ENCODE measurements at places on chromosomes 5 and 9.

- DNase-seq, result no peak
These were observed 62.8 kb downstream of the SH3RF2 start for GRCh38 chr5:145999208-145999607.

DNA sequence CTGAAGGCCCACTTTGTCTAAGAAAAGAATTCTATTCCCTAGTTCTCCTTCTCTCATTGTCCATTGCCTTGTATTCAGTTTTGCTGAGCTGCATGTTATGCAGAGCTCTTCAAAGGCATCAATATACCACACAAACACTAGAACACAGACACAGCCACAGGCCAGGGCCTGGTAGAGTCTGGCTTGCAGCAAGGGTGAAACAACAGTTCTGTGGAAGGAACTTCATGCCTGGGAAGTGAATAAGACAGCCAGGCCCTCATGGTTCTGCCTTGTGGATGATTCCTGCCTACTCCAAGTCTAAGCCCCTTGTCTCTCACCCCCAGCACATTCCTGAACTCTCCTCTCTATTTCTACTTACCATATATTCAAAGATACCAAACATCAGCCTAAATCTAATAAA is 30.8 kb downstream of the KLHL3 start:
- DNase-seq, result no peak

DNA sequence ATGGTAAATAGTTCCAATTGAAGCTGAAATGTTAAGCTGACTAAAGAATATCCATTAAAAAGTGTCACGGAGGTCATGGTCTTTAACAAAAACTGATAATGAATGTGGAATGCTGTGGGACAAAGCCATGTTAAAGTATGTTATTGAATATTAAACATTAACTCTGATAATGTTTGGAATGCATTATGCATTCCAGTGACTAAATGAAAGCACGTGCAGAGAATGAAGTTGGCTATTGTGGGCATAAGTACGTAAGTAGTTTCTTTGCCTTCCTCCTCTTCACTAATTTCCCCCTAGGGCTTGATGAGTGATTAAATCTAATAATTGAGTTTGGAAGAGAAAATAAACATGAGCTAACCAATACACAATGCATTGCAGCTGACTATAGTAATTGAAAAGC is 640.4 kb upstream of the CDH10 start:
- no peak for DNase-seq

- no peak for DNase-seq
These were observed 2.6 kb downstream of the NFIB start for GRCh38 chr9:14311171-14311949.

GRCh38 chr5:108196276-108196675 is 185.6 kb downstream of the FBXL17 start:
- no peak for DNase-seq

- DNase-seq, result no peak
These were observed 19.0 kb downstream of the OLFML2A start for GRCh38 chr9:124795881-124796431.

DNA sequence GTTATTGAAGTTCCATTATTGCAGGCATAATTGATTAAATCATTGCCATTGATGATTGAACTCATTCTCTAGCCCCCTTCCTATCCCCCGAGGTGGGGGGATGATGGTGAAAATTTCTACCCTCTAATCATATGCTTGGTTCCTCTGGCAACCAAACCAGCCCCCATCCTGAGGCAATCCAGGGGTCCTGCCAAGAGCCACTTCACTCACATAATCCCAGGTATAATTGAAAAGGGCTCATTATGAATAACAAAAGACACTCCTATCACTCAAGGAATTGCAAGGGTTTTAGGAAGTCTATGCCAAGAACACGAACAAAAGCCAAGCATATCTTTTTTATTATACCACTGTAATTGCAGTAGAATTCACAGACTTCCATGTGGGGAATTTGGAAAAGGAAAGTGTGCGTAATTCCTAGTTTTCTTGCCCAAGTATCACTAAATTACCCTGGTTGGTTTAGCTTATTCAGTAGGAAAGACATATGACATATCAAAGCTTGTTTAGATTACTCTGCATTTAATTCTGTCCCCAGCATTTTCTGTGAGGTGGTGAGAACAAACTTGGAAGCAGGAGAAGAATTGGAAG is 130.7 kb upstream of the TAF11L2 start:
- no peak for DNase-seq

DNA sequence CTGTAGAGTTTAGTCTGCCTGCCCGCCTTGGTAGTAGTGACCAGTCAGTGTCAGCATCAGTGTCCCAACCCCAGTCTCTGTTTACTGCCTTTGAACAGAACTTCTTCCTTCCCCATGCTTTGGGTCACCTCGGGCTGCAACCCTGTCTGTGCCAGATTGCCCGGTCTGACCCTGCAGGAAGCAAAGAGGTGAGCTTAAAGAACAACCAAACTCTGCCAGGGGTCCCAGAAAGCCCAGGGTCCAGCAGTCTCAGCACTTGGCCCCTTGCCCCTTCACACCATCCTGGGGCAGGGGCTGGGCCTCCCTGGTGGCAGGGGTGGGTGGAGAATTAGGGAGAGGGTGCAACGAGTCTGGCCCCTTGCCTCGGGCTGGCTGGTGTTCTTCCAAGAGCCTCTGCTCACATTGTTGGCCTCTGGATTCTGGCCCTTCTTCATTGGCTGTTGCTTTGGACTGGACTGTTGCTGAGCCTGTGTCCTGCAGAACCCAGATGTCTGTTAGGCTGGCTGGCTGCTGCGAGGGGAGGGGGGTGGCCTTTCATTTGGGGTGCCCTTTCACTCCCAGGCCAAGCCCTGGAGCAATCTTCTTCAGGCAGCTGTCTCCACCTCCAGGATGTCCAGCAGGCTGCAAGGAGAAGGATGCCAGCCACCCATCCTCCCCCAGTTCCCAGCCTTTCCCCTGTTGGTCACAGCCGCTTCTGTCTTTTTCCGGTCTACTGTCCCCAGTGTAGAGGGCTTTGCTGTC is 51.2 kb downstream of the SAR1B start:
- DNase-seq, result no peak

DNA sequence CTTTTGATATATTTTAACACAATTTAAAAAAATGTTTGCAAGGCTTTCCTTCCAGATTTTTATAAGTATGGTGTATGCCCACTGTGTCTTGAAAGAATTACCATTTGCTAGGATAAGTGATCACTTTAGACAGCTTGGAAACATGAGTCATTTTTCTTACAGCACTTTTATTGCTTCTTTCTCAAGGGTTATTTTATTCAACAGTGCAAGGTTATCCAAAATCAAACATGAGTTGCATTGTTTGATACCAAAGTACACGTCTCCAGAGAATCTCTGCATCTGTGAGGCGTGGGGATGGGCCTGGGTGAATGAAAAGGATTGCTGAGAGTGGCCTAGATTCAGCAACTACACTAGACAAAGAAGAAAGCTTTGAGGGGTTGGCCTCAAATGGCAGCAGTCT is 329.6 kb downstream of the ADAMTS6 start:
- no peak for DNase-seq

GRCh38 chr9:93058355-93059010 is at the start of gene SUSD3:
Gene SUSD3, plus strand, starts transcription at chr9:93058701. Its CDS starts 42 bp downstream, at chr9:93058743.
- DNase-seq, result no peak

DNA sequence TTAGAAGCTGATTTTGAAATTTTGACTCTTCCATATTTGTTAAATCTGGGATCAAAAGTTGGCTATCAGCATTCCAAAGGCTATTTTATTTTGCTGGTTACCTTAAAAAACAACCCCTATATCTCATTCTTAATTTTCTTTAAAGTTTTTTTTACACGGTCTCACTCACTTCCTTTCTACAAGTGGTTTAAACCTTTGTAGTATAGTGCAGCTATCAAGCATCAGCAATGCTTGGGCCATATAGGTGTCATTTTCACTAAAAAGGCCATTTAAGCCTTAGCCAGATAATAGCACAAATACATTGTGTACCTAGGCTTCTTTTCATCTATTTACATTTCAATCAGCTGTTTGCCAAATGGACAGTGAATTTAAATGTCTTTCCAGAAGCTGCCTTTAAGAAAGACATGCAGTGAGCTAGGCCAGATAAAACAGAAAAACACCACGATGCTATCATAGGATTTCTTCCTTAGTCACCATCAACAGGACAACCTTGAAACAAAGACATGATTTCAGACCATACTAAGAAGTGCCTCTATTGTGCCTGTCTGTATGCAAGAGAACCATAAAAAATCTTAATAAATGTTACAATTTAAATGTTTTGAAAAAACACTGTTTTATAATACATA is 104.2 kb downstream of the RAPGEF6 start:
- no peak for DNase-seq

- no peak for DNase-seq
These were observed 146.4 kb upstream of the TNC start for GRCh38 chr9:115264313-115264712.

DNA sequence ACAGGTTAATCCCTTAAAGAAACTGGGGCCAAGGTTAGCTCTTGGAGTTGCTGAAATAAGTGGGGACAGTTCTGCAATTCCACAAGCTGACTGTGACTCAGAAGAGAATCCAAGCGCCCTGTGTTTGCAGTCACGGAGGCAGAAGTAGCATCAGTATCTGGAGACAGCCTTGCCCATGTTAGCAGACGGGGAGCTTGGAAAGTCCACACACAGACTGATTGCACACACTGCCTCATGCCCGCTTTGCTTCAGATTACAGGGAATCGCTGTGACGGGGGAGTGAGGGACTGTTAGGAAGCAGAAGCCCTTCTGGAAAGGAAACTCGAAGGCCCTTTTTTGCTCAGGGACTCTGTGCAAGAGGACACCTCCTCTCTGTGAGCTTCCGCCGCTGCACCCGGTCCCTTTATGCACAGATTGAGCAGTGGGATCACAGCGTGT is 30.9 kb upstream of the PPP1R26 start:
- no peak for DNase-seq

GRCh38 chr9:114694146-114694545 is 12.2 kb upstream of the TEX48 start:
- no peak for DNase-seq

GRCh38 chr5:64458948-64459347 is 46.9 kb upstream of the RGS7BP start:
- no peak for DNase-seq

DNA sequence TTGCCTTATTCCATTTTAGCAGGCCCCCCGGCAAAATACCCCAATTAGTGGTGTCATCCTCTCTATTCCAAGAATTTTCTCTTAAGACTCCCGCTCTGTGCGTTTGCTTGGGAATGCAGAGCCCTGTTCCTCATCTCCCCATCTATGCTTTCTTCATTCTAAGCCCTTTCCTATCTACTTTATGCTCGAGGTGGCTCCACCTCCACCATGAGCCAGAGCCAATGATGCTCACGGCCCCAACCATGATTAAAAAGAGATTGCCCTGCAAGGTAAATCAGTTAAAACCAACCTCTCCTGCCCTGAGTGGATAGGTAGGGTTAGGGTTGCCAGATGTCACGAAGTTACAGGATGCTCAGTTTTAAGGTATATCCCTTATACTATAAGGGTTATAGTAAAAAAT is 677 bp upstream of the TXNDC15 start:
- no peak for DNase-seq

- DNase-seq, result peak; percentile 68
These were observed 104.9 kb downstream of the CFAP90 start for GRCh38 chr5:7745882-7746610.

DNA sequence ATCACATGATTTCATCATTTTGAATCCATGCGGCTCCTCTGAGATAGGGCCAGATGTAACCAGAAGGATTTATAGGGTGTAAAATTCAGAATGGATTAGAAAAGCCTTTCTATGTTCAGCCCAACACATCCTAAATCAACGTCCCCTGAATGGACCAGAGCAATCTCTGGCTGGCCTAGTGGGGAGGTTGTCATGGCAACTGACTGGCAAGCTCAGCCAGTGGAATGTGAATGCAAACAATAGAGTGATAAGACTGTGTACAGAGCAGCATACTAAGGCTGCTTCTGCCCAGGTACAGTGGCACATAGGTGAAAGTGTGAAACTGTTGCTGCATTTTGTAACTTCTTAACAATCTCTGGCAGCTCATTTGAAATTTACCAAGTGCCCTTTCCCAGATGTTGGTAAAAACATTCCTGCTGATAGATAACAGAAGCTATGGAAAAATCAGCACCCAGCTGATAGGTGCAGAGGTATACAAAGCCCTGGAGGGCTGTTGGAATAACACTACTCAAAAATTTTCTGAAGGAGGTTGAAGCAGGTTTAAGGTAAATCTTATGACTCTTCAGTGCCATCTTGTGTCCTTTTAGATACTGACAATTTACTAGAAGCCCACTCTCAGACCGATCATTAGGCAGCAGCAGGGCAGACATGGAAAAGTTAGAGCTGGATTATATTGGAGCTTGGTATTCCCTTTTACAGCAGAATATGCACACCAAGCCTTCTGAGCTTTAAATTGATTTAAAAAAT is 267.2 kb downstream of the RAB3C start:
- no peak for DNase-seq

- DNase-seq, result no peak
These were observed 1061.7 kb upstream of the WWC1 start for GRCh38 chr5:167229751-167230150.

- DNase-seq, result no peak
These were observed 19.2 kb downstream of the PLGRKT start for GRCh38 chr9:5418481-5418880.

- DNase-seq, result no peak
These were observed 26.5 kb downstream of the TMEFF1 start for GRCh38 chr9:100499460-100499859.

- DNase-seq, result no peak
These were observed 224.8 kb upstream of the SEMA6A start for GRCh38 chr5:116799401-116799800.

GRCh38 chr9:708182-708550 is 133.3 kb upstream of the DMRT1 start:
- no peak for DNase-seq

DNA sequence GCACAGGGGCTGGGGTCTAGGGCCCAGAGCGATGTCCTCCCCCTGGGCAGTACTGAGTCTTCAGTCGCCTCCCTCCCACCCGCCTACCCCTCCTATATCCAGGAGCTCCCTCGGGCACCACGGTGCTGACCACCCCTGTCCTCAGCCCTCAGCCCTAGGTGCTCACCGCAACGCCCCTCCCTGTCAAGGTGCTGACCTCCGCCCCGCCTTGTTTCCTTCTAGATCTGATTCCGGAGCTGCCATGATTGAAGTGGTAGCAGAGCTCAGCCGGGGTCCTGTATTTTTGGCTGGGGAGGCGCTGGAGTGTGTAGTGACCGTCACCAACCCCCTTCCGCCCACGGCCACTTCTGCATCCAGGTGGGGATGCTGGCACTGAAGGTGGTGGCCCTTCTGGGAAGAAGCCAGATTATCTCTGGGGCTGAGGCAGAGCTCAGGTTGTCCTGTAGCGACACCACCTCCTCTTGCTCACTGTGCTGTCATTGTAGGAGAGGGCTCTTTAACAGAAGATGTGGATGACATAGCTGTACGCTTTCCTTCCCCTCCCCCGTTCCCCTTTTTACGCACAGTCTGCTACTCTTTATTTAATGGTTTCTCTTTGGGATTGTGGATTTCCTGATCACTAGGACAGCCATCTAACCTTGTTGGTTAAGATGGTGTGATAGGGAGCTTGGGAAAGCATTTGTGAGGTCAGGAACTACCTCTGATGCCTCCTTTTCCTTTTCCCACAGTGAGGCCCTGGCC is 598 bp downstream of the RGP1 start:
- DNase-seq, result no peak

- peak; percentile 81 for DNase-seq
These were observed 556 bp upstream of the CDK9 start for GRCh38 chr9:127785023-127785932.
